AG08395 (cell line): ENCODE measurements at places on chromosomes 2 and 18.

DNA sequence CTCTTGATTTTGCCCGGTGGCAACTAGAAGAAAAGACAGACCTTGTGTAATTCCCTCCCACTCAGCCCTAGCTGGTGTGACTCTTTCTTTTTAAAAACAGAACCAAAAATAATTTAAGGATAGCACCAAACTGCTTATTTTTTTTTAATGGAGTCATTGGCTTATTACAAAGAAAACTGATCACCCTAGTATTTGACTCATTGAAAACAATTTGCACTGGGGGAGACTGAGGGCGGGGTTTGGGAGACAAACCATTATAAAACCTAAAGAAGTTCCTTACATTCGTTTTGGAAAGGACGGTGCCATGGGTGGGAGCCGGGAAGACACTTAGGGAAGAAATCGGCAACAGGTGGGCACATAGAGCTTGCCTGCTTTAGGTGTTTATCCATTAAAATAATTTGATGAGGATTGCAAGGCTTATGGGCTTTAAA lies 2.5 kb downstream of the PAX3 start:
- DNase-seq = no peak

DNA sequence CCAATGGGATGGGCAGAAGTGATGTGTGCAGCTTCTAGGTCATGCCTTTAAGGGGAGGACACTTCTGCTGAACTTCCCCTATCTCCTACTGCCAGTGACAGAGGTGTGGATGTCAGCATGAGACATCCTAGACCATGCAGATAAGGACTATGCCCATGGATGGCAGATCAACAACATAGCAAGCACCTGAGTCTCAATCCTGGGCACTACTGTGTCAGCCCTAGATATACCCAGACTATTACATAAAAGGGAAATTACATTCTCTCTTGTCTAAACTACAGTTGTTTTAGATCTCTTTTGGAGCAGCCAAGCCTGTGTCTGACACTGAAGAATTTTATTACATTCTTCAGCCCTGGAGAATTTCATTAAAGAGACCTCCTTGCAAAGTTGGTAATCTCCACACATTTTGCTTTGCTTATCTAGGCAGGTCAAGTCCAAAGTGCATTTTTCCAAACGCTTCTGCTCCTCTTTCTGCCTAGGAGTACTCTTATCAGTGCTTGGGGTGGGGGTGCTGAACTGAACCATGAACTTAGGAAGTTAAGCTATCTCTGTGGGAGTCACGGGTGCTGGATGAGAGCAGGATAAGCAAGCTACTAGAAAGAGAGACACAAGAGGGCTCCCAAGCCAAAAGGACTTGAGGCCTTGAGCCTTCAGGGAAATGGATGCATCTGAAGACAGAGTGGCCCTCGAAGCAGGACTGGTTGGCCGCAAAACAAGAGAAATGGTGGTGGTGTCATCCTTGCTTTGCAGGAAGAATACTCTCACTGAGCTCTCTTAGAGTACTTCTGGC lies 95.2 kb upstream of the SPRED2 start:
- DNase-seq = no peak

DNA sequence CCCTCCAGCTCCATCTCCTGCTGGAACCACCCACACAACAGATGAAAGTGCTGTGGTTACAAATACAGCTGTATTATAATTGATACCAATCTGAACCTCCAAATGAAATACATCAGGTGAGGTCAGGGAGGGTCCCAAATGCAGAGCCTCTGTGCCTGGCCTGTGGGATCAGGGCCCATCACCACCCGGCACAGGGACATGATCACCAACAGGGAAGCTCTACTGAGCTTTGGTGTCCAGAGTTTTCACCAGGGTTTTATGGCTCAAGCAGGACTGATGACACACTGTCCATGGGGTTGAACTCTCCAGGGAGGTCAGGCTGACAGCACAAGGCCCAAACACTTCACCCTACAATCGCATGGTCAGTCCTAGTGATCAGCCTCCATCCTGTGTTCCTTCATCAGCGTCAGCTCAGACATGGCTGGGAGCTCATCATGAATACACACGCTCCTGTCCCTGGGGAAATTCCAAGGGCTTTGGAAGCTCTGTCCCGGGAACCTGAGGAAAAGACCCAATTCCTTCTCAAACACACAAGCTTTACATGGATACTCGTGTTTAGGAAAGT lies 3.9 kb upstream of the PXDN start:
- DNase-seq = no peak

GRCh38 chr18:79902075-79902474 lies 49.4 kb downstream of the SLC66A2 start:
- DNase-seq = no peak
